ENCODE measurements at places on chromosomes 5 and 9.

GRCh38 chr9:86351880-86352279 is 2.3 kb downstream of the TUT7 start:
- no peak for DNase-seq

DNA sequence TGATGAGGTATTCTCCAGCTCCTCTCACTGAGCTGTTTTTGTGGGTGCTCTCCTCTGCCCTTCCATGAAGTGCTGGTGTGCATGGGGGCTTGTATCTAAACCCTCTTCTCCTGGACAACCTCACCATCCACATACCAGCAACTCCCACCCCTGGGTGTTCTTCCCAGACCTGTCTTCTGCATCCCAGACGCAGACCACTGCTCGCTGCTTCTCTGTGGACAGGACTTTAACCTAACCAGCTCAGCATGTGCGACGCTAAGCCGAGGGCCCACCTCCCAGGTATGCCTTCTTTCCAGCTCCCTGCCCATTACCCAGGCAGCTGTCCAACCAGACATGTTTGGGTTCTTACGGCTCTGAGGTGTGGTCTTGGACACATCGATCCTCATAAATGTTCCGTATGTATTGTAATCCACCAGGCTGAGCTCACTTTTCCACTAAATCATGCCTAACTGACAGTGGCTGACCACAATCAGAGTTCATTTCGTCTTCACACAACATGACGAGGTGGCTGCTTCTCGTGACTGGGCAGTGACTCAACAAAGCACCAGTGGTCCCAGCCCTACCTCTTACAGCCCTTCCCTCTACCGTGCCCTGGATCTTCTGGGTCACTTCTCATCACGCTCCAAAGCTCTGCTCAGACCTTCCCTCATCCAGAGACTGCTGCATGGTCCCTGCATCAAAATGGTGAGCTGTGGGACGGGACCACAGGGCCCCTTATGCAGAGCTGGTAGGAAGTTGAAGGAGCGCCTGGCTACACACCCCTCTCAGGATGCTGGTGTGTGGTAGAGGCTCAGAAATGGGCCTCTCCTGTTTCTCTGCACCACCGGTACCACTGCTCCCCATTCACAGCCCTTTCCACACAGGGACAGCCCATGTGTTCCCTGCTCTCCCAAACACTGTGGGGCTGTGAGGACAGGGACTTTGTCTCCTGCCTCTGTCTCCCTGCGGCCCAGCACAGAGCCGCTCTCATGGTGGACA is 9.6 kb upstream of the PTGES2 start:
- DNase-seq = peak; percentile 70

DNA sequence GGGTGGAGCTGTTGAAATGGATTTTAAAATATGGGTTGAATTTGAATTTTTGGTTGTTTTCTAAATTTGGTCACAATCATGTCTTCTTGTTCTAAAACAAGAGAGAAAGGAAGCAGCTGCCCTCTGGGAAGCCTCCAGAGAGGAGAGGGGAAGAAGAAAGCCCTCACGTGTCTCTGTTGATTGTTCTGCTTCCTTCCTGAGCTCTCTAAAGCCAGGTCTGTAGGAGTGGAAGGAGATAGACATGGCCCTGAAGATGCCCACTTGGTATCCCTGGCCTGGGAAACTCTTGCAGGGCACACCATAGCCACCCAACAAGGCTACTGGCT is 59.6 kb downstream of the GALNT12 start:
- no peak for DNase-seq

DNA sequence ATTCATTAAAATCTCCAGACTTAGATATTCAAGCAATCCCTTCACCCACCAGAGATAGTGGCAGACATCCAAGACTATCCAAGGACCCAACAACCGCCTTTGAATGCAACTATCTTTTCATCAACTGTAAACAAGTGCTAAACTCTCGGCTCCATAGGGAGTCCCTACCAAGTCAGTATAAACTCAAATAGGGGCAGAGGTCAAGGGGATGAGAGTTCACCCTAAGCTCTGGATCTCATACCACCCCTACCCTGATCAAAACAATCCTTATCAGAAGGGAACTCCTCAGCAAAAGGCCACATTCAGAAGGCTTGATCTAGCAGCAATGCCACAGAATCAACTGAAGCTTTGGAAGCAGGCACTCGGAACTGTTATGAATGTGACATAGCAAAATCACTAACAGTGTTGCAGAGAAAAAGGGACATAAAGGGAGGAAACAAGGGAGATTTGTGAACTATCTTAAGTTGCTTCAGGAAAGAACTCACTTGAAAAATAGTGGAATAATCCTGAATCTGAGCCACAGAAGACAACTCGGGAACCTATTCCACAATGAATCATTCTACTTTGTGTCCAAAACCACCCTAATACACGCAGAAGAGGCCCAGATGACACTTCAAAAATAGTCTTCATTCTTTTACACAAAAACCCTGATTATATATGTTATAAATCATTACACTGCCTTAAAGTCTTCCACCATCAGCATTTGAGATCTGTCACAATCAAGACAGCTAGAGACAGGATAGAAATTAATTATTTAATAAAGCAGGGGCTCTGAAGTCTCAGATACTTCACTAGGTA is 49.8 kb downstream of the NR6A1 start:
- DNase-seq = peak; percentile 83

- DNase-seq = peak; percentile 34
These were observed 109.4 kb downstream of the MAT2B start for GRCh38 chr5:163614787-163615186.

GRCh38 chr5:149420545-149421371 is 41.7 kb upstream of the IL17B start:
- DNase-seq = no peak

GRCh38 chr9:71984403-71984802 is 73.0 kb downstream of the C9orf85 start:
- DNase-seq = peak; percentile 61

DNA sequence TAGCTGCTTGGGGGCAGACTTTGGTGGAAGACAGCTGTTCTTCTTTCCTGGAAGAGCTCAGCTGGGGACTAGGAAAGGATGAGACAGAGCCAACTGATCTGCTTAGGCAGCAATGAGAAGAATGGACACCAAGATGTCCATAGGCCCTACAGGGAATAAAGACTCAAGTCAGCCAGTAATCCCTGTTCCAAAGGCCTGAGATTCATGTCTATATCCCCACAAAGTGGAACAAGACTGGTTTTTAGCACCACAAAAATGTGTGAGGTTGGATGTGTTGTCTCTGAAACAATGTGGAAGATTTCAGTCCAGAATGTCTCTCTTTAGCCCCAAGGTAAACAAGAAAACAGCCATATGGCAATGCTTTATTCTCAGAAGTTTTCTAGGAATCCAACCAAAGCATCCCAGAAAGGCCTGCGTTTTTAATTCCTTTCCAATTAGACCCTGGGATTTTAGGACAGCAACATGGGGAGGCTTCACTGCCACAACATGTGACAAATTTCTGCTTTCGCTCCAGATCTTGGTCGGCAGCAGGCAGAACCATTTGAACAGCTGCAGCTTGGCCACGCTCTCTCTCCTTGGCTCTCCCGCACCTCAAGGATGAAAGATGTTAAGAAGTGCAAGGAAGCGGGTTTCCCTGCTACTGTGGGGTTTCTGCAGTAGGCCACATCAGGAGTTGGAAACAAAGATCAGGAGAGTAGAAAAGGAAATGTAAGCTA is 245.1 kb downstream of the FSTL4 start:
- DNase-seq = no peak

GRCh38 chr5:74118071-74118470 is 492.1 kb downstream of the ARHGEF28 start:
- DNase-seq = no peak

GRCh38 chr9:76980566-76980965 is 38.9 kb upstream of the FOXB2 start:
- DNase-seq = no peak

DNA sequence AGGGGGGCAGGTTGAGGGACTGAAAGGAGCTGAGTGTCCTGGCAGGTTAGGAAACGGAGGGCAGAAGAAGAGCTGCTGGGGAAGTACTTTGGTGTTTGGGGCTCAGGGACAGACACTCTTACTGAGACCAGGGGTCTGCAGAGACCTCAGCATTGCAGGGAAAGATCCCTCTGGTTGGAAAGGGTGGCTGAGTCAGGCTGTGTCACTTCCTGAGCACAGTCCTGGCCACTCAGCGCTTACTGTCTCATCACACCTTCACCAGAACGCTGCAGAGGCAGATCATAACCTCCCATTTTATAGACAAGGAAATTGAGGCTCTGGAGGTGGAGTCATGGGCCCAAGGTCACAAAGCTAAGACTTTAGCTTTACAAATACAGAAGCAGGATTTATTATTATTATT is 54.3 kb downstream of the LMX1B start:
- no peak for DNase-seq
